ENCODE measurements at places on chromosomes 3 and 15.
A peak's percentile ranks its signal among the peaks of the same experiment; 100 is the strongest.

- no peak for DNase-seq
Observed at GRCh38 chr3:7421065-7421464, 560.1 kb downstream of the GRM7 start.

- DNase-seq = no peak
Observed at GRCh38 chr3:12267376-12268030, 21.4 kb upstream of the PPARG start.

DNA sequence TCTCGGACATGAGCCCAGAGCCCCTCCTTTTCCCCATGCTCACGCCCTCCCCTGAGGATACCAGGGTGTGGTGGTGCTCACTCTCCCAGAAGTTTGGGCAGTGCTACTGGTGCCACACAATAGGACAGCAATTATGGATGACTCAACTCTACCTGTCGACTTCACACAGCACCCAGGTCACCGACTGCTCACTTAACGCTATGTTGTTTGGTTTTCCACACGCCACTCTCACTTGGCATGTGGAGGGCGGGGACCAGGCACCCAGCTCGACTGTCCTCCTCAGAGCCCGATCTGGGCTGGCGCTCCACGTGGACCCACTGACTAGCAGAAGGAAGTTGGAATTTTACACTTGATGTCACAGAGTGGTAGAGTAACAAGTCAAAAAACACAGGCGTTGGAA lies 30.9 kb downstream of the STIMATE start:
- no peak for DNase-seq

DNA sequence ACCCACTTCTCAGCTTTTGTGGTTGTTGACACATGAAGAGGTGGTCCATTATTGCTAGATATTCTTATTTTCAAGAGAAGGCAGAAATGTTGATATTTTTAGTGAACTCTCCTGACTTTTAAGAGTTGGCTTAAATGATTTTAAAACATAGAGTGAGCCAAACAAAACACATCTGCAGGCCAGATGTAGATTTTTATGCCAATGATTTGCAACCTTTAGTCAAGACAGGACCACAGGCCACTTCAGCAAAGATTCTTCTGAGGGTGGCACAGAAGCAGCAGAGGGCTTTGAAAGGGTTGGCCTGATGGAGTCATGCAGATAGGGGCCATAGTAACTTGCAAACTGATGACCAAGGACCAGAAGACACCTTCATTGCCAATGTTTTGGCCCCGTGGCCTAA lies 276.5 kb upstream of the P2RY1 start:
- no peak for DNase-seq

DNA sequence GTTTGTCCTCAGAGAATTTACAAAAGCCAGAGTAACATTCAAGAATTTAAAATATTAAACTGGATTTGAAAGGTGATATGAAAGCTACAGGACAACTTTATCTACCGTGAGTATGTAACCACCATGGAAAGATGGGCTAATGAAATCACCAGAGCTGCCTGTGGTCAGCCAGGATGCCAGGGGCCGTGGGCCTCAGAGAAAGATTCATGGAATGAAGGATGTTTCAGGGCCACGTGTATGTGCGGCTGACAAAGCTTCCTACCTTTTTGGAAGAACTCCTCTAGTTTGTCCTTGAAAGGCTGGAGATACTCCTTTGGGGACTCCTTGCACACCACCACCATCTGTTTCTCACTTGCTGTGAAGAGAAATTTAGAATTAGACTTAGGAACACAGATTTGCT lies 138.9 kb downstream of the GREM1 start:
- DNase-seq = peak; percentile 47

DNA sequence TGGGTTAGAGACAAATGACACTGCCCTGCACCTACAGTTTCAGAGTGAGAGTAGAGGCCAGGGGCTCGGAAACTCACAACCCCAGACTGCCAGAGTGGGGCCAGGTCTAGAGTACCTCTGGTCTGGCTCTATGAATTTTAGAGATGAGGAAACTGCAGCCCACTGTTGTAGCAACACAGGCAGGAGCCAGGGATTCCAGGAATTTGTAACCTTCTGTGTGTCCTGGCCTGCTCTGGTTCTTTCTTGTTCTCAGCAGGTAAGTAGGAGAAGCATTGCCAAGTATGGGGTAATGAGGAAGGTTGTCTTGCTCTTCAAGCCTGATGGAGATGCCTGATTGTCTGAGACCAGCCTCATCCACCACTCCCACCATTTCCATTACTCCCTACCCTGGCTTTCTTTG lies 221.8 kb downstream of the UACA start:
- DNase-seq = no peak

DNA sequence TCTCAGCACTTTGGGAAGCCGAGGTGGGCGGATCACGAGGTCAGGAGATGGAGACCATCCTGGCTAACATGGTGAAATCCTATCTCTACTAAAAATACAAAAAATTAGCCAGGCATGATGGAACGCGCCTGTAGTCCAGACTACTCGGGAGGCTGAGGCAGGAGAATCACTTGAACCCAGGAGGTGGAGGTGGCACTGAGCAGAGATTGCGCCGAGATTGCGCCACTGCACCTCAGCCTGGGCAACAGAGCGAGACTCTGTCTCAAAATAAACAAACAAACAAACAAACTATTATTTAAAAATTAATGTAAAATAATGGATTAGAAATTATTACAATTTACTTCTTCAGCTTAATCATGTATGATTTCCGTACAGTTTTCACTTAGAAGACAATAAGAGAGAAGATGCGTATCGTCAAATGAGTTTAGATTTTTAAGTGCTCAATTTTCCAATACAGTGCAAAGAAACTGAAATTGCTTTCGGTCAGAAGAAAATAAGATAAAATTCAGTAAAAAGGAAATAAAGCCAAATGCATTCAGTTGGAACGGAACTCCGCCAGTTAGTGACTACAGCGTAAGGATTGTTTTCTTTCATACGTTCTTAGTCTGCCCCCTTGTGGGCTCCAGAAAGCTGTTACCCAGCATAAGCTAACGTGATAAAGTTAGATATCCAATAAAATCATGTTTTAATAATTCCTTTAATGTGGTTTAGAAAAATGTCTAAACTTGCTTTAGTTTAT lies 24.8 kb downstream of the AADAC start:
- DNase-seq = peak; percentile 81

DNA sequence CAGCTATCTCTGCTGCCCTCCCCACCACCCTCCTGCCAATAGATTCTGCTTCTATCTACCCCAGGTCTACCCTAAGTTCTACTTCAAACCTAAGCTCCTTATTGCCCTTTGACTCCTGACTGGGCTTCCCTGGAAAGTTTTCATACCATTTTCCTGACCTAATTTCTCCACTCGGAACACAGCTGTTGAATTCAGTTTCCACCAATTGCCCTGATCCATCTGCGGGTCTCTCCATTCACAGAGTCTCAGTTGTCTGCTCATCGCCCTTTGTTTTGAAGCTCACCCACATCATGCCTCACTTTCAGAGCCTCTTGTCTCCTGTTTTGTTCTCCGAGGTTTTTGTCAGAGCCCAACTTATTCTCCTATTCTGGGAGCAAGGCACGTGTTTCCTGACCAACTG lies 56.8 kb upstream of the ABI3BP start:
- DNase-seq = no peak

DNA sequence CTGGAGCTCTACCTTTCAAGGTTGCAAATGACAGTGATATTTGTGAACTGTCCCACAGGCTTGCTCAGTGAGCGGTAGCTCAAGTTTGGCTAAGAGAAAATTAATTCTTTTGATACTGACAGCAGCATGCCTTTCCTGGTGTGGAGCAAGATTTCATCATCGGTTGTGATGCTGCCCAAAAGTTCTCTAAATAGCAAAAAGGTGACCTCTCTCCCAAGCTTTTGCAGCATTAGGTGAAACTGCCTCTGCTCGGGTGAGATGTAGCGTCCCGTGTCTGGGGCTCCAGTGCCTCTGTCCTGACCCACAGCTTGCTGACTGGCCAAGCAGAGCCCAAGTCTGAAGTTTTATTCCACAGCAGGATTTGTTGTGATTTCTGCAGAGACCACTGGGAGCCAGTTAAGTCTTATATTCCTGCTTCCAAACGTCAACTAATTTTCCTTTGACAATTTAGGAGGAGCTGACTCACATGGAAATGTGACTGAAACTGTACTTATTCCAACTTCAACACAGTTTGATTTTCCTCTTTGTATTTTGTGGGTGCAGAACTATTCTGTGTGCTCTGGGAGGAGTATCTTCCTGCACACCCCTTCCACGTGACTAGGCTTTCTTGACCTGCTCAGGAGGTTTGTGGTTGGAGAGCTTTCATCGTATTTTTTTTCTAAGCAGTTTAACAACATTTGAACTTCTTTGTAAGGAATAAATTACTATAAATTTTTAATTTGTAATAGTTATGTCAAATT lies 5.9 kb downstream of the SYNM start:
- DNase-seq = no peak

DNA sequence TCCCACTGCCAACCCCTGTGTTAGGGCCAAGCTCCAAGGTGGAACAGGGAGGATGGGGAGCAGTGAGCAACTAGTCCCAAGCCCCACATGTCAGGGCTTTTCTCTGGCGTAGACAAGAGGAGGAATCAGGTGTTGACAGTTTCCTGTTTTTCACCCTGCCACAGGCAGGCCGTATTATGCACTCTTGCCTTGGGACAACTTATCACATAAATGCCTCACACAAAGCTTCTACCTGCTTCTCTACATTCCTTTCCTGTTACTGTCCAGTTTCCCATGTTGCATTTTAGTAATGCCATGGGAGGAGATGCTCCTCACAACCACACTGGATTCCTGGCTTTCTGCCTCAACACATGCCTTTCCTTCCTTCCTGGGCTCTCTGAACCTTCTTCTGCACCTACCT lies 381.2 kb upstream of the ATP11B start:
- no peak for DNase-seq

GRCh38 chr3:115660646-115661337 lies 37.5 kb downstream of the GAP43 start:
- no peak for DNase-seq

DNA sequence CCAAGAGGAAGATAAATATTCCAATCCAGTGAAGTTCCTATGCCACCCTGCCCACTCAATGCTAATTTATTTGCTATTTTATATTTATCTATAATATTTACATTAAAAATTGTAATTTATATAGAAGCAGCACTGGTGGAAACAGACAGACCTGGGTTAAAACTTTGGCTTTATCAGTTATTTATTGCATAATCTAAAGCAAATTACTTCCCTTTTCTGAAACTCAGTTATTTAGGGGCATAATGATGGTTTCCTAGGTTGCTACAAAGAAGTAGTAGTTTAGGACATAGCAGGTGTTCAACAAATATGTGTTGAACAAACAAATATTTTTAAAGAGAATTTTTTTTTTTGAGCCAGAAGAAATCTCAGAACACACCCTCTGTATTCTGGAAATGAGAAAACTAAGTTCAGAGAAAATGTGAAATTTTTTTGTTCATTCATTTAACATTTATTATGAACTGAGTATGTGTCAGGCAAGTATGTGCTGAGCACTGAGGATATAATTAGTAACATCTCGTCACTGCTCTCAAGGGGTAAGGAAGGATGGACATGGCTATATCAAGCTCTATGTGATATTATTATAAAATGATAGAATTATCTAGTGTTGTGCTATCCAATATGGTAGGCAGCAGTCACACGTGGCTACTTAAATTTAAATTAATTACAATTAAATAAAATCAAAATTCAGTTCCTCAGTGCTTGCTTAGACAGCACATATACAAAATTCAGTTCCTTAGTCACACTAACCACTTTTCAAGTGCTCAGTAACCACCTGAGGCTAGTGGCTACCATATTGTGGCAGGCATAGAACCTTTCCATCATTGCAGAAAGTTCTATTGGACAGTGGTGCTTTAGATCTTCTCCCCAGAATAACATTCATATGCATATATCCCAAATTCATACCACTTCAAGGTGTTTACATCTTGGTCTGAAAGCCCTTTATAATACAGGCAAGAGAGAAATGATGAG lies 7.0 kb upstream of the UBE2Q2 start:
- no peak for DNase-seq

DNA sequence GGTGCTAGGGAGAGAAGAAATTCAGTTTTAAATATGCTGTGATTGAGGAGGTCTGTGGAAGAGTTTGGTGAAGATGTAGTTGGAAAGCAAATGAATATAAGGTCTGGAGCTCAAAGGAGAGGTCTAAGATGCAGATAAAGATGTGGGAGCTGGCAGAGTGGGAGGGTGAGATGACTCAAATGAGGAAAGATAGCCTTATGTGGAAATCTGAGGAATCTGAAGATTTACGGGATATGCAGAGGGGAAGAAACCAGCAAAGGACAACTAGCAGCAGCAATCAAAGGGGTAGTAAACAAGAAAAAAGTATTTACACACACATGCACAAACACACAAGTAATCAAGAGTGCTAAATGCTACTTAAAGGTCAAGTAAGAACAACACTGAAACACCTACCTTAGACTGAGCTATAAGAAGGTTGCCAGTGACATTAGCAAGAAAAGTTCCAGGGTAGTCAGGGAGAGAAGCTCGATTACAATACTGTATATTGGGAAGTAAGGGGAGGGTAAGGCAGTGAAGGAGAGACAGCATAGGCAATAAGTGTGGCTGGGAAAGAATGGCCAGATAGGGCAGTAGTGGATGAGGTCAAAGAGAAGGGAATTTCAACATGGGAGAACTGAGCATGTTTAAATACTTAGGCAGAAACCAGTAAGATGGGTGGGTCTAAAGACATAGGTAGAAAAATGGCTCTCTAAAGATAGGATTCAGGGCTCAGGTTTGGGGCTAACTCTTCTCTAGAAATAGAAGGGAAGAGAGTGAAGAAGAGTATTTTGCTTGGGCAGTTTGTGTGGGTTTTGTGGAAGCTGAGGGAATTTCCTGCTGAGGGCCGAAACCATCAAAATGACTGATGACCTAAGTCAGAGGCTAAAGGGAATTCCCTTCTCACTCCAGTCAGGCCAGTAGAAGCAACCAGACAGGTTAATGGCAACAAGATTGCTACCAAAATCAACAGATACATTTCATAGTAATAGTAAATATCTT lies 8.9 kb downstream of the CMTM6 start:
- DNase-seq = no peak

GRCh38 chr3:182450942-182451787 lies 342.1 kb upstream of the ATP11B start:
- DNase-seq = no peak

- DNase-seq = no peak
Observed at GRCh38 chr3:71227270-71227661, 356.3 kb downstream of the FOXP1 start.

GRCh38 chr3:192834428-192834827 lies 83.2 kb downstream of the MB21D2 start:
- no peak for DNase-seq

DNA sequence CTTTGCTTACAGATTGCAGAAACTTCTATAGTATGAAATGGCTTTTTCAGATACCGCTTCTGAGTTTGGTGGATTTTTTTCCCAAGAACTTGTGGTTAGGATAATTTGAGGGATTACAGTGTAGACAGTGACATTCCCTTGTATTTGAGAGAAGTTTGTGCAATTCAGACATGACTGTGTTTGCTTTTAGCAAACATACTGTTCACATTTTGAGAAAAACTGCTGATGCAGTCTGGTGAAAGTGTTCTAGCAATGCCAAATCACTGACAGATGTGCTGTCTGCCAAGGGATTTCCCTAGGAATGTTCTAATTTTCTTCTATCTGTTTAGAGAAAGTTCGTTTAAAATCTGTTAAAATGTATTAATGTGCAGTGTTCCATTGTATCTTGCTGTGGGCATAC lies 652.6 kb downstream of the FHIT start:
- no peak for DNase-seq

GRCh38 chr3:188108703-188109412 lies 45.1 kb upstream of the LPP start:
- no peak for DNase-seq

GRCh38 chr3:13057282-13058040 lies 15.8 kb downstream of the IQSEC1 start:
- DNase-seq = no peak

- no peak for DNase-seq
Observed at GRCh38 chr3:177057768-177058167, 139.5 kb downstream of the TBL1XR1 start.
